ENCODE measurements at places on chromosomes 1 and 21.

DNA sequence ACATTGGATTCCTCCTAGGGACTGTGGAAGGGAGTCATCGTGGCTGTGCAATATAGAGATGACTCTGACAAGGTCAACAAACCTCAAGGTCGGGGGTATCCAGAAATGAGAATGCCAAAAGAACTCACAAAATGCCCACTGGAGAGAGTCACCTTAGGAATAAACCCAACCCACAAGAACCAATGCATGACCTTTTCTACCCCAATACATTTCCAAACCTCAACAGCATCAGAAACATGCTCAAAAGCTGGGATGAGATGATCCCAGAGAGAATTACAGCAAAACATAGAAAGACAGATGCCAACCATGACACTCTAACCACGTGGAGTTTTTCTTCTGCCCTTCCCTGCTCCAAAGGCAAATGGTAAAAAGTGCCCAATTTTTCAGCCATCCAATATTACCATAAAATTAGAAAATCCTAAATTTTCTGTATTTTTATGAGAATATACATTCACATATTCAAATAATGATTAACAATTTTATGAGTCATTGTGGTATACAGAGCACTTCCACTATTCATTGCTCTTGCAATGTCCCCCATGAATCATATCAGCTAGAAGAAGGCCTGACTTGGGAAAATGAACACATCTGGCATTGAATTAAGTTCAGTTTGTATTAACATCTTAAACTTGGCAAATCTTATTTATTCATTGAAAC, 88.2 kb upstream of the PALMD start:
- DNase-seq, result no peak

DNA sequence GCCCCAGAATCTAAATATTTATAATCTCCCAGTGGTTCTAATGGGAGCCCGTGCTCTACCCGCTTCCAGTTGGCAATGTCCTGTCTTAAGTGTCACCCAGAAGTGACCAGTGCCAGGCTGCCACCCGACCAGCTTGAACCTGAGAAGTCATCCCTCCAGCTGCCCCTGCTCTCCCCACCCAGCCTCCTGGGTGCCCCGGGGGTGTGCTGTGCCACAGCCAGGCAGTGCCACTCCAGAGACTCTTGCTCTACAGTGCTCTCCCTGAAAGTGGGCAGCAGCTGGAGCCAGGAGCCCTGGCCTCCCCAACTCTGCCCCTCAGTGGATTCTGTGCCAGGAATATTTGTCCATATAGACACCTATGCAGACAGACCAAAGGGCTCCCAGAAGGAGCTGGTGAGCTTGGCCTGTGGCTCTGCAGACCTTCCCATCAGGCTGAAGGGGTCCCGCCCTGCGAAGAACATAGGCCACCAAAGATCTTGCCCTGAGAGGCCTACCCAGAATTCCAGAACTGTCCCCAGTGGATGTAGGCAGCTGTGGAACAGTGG, 9.0 kb upstream of the EPS8L3 start:
- no peak for DNase-seq

DNA sequence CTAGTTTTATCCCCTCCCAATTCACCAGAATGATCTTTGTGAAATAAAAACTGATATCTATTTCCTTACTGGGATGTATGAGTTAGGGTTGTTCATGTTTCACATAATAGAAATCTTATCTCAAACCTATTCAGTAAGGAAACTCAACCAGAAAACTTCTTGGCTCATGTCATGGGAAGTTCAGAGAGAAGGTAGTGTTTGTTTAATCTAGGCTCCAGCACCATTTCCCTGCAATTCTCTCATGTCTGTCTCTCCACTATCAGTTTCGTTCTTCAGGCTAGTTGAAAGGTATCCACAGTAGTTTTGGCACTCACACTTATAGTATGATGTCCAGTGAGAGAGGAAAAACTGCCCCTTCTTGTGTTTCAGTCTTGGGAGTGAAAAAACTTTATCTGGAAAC, 34.6 kb upstream of the UHMK1 start:
- DNase-seq, result no peak

- no peak for DNase-seq
These were observed 19.1 kb upstream of the TMCO1 start for GRCh38 chr1:165787741-165788140.

- DNase-seq, result no peak
These were observed 33.0 kb upstream of the IVNS1ABP start for GRCh38 chr1:185350027-185350442.

GRCh38 chr1:157279802-157280140, 141.6 kb upstream of the ETV3 start:
- DNase-seq, result no peak

GRCh38 chr1:198141668-198142351, 15.0 kb upstream of the NEK7 start:
- no peak for DNase-seq

- no peak for DNase-seq
These were observed 321.7 kb upstream of the PROX1 start for GRCh38 chr1:213666113-213666512.

GRCh38 chr1:156691665-156692440, 13.5 kb downstream of the CRABP2 start:
- DNase-seq, result no peak

DNA sequence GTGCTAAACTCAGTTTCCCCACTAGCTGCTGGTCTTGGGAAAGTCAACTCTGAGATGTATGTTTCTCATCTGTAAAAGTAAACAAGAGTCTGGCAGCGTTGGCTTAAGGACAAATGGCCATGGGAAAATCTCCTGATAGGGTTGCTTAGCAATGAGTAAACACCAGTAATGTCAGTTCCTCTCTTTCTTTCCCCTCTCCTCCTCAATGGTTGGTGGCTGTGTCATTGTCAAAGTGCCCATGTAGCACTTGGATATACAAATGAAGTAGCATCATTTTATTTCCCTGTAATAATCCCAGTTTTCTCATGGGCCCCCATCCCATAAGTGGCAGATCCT, 2.2 kb upstream of the FYB2 start:
- no peak for DNase-seq
